Psoas muscle (tissue), 8 donors: ENCODE measurements at places on chromosomes 1 and 21.

DNA sequence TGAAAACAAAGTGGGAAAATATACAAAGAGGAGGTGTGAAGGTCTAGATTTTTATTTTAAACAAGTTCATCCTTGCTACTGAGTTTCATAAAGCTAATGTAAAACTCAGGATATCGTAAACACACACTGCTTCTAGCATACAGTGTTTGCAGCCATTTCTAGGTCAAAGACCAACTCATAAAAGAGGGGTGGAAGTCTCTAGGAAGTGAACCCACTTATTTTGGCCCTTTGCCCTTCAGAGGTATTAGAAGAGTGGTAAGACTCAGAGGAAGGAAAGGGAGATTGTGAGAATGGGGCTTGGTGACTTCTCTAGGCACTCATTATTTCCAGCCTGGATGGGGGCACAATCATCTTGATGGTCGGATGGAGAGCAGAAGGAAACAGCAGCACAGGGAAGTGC, 91.2 kb downstream of the TNFSF18 start:
- DNase-seq: no peak

DNA sequence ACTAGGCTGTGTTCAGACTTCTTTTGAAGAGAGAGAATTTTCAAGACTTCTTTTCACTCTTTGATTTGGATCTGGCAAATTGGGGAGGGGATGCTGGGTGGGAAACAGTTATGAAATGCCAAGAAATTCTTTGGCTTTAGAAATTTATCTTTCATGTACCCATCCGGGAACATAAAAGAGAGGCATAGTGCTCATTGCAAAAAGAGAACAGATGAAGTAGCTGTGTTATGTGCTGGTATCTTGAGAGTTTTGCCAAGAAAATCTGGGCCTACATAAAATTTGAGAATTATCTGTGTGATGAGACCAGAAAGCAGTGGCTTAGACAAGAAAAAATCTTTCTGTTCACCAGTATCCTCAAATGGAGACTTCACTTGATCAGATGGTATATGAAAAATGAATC, 4.3 kb downstream of the TMEM167B start:
- DNase-seq: no peak

DNA sequence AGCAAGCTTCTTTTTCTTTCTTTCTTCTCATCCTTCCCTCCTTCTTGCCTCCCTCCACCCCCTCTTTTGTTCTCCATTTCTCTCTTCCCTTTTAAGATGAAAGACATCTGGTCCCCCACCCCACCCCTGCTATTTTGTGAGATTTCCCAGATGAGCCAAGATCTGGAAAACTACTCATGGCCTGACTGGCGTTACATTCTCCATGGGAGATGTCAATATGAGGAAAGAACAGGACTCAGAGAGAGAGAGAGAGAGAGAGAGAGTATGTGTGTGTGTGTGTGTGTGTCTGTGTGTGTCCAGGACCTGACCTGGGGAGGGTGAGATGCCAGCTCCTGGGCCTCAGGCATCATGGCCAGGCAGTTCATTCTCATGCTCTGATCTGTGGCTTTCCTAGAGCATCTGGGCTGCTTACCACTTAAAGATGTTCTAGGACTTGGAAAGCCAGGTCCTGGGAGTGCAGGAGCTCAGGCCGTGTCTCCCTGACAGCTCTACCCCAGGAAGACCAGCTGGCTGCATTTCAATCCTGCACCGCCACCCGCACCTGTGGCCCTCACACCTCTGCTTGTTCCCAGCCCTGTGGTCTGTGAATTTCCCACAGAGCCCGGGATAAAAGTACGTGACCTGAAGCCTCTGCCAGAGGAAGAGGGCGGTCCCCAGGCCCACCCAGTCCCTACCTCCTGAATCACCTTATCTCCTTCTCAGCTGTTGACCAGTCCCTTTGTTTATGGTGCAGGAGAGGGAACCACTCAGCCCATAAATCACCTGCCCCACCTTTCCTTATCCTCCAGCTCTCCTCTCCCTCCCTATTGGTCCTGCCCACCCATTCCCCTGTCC, 3.2 kb upstream of the BEST4 start:
- no peak for DNase-seq

GRCh38 chr1:59846895-59847282, 32.1 kb downstream of the HOOK1 start:
- DNase-seq: no peak

DNA sequence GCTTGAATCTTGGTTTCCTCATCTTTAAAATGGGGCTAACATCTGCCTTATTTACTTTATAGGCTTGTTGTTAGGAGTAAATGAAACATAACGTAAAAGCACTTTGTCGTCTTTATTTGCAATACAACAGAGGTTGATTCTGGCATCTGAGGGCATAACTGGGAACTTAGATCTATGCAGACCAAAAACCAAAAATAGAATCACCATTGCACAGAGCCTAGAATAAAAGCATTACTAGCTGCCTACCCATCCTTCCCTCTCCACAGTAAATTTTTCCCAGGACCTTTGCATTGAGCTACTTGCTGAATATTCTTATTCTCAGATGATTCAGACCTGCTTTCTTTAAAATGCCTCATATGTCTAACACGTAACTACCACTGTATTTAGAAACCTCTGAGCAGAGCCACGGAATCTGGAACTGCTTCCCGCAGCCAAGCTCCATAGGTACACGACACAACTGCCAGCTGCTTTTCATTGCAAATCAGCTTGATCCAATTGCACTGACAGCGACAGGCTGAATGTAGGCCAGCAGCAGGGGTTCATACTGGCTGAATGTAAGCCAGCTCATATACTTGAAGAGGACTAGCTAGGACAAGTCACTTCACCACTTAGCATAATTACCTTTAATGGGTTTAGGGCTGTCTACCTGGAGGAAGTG, 33.2 kb upstream of the SERBP1 start:
- no peak for DNase-seq

DNA sequence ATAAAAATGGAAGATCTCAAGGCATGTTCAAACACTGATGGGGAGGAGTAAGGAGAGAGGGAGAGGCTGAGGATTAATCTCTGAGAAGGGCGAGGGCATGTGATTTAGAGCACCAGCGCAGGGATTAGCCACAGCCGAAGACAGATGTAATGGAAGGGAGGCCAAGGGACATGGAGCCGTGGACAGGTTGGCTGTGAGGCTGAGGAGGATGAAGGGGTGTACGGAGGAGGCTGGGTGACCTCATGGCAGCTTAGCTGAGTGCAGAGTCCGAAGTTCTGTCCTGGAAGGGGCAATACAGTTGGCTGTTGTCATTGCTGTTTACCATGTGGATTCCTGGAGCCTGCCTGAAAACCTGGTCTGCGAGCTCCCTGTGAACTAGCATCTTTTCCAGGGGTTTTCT, 342.8 kb downstream of the RPS6KC1 start:
- DNase-seq: no peak

DNA sequence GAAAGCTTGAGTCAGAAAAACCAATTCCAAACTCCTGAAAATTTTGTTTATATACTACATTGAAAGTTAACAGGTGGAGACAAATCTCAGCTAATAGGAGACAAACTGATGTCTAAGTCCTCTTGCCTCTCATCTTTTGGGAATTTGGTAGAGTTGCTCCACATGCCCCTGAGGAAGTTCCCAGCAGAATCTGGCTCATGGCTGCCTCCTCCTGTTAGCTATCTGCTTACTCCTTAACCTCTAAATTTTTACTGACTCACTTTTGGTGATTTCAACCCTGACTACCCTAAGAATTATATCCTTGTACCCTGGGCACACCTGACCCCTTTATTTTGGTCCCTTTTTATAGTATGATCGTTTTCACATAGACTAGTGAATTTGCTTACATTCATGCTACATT, 633.7 kb upstream of the USP24 start:
- no peak for DNase-seq

DNA sequence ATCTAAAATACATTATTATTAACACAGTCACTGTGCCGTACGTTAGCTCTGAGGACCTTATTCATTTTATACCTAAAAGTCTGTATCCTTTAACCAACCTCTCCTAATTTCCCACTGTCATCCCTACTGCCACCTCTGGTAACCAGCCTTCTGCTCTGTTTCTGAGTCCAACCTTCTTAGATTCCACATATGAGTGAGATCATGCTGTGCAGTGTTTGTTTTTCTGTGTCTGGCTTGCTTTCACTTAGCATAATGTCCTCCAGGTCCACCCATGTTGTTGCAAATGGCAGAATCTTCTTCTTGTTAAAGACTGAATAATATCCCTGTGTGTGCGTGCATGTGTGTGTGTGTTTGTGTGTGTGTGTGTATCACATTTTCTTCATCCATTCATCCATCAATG, 64.2 kb downstream of the ETS2 start:
- DNase-seq: no peak

DNA sequence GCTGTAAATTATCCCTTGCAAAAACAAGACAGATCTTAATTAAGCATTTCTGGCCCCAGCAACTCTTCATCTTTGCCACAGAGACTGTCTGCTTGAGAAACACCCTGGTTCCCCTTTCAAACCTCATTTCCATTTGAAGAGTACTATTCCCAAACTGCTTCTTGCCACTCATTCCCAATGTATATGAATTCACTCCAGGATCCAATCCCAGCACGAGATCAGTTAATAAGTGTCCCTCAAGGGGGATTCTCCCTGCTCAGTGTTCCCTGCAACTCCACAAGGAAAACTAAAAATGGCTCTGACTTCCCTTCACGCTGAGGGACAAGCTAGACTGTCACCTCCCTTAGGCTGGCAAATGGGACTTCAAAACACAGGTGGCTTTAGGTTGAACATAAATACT, 173.2 kb downstream of the SIPA1L2 start:
- no peak for DNase-seq

DNA sequence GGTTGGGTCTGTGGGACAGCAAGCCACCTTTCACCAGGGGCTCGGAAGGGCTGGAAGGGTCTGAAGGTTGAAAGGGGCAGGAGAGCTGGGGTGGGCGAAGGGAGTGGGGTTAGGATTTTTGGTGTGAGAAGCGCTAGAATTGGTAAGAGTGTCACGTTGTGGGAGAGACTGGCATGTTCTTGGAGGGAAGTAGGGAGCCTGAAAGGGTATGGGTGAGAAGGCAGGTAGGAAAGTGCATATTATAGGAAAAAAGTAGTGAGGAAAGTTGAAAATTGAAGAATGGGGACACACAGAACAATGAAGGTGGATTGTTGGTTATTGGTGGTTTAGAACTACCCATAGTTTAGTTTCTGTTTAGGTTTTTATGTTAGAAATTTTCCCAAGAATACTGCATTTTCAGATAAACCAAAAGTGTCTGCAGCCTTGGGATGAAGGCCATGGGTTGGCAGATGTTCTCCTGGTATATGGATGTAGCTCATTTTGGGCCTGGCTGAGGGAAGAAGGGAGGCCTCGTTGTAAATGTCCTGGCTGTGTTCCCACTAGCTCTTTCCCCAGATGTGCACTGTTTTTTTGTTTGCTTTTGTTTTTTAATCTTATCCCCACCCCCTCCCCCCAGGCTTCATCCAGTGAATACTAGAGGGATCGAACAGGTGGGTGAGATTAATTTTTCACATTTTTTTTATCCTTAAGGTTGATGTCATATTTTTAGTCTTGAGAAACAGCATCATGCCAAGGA, 1.2 kb downstream of the LRRC42 start:
- no peak for DNase-seq

DNA sequence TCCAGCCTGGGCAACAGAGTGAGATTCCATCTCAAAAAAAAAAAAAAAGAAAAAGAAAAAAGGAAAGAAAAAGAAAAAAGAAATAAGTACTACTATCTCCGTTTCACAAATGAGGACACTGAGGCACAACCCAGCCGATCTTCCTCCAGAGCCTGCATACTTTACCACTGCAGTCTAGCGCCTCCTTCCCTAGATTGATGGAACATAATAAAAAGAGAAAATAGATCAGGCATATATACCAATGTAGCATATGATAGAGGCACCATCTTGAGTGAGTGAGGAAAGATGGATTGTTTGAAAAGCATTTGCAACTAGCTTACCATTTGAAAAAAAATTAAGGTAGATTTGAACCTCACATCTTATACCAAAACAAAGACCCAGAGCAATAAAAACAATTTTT, 5.2 kb upstream of the DPM3 start:
- DNase-seq: no peak

- DNase-seq: no peak
These were observed 161.3 kb downstream of the ROR1 start for GRCh38 chr1:63935143-63935542.

- DNase-seq: peak; percentile 73
These were observed at the start of gene SH2D2A for GRCh38 chr1:156816561-156817328. TSS of gene SH2D2A (minus strand) at chr1:156816848. CDS start at chr1:156816708, 140 bp downstream.

- DNase-seq: no peak
These were observed 24.6 kb upstream of the CNTN2 start for GRCh38 chr1:205018381-205018780.

DNA sequence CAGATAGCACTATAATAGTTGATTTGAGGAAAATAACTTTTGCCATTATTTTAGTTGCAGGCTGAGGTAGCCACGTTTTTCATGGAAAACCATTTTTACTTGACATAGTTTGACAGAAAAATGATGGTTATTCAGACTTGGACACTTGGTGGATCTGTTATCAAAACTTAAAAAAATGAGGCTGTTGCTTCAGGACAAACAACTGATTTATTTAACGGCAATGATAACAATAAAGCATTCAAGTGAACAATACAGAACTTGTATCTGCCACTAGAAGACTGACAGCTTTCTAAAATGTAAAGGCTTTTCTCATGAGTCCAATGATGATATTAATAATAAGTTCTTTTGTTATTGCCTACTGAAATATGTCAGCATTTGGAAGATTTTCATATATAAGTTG, 322.9 kb downstream of the BRINP3 start:
- DNase-seq: no peak

- no peak for DNase-seq
These were observed 142.2 kb upstream of the KRTAP19-8 start for GRCh38 chr21:31180256-31181081.

DNA sequence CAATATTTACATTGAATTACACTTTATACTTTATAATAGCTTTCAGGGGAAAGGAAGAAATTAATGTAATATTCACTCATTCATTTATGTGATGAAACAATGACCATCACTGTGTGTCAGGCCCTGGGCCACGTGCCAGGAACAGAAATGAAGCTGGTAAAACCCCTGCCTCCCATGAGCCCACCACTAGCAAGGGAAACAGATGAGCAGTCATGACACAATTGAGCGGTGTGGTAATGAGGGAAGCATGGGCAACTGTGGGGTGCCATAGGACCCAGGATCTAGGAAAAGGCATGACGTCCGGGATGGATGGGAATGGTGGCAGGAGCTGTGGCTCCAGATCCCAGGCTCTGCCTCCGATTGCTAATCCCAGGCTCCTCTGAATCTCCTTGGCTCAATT, 17.0 kb upstream of the SLC5A9 start:
- DNase-seq: no peak

GRCh38 chr1:3063379-3064295, 5.4 kb upstream of the PRDM16 start:
- no peak for DNase-seq

DNA sequence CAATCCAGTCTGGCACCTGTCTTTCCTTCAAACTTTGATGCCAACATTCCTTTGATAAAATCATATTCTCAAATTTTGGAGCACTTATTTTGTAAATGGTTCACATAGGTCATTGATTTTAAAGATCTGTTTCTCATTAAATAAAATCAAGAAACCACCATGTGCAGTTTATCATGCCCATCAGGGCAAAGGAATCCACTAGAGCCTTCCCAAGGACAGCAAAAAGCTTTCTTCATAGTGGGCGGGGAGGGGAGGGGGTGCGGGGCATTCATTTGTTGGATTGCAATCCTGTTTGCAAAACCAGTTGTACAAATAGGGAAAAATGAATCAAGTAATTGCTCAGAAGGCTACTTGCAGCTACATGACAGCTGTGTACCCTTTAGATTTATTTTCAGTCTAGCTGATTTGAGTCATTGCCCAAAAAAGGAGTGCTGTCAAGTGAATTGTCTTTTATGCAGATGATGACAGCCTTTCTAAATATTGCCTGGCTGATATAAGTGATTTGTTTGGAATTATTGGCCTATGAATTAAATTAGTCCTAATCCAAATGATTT, 23.0 kb downstream of the LRRC8B start:
- DNase-seq: peak; percentile 63

GRCh38 chr1:187985145-187985896, 1156.6 kb downstream of the PLA2G4A start:
- DNase-seq: no peak
